ENCODE measurements at places on chromosomes 2 and 18.

- DNase-seq = no peak
These were observed 580 bp upstream of the NDUFV2 start for GRCh38 chr18:9101730-9102507.

GRCh38 chr2:50066873-50067272, 912.6 kb upstream of the FSHR start:
- DNase-seq = no peak

- no peak for DNase-seq
These were observed 998 bp upstream of the SLC66A3 start for GRCh38 chr2:11154016-11154922.

DNA sequence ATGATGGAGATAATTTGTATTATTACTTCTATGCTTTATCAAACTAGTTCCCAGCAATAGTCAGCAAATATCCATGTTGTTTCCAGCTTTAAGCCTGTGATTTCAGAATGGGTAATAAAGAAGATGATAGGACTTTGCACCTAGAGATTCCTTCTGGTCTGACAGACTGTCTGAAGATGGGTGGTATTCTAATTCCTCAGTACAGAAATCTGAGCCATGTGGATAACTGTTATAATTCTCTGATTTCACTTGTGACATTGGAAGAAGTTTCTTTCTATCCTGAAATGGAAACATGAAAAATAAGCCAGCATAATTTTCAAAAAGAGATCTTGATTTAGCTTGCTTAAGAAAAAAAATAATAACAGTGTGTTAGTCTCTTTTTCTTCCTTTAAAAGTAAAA, 130.1 kb downstream of the ZNF804A start:
- no peak for DNase-seq

DNA sequence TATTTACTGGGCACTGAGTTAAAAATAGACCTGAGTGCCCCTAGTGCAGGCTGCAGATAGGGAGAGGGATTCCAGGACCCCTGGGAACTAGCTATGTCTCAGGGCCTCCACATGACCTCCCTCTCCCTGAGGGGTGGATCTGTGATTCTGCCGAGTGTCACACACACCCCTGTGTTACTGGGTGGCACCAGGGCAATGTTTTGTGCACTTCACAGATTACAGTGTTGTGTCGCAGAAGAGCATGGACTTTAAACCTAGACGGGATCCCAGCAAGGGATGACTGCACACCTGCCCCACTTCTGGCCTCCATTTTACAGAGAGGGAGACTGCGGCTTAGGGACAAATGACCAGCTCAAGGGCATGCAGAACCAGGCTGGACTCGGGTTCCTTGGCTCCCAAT, 65.6 kb downstream of the ZFP36L2 start:
- DNase-seq = no peak

GRCh38 chr2:221104361-221104811, 467.7 kb downstream of the EPHA4 start:
- DNase-seq = peak; percentile 64

DNA sequence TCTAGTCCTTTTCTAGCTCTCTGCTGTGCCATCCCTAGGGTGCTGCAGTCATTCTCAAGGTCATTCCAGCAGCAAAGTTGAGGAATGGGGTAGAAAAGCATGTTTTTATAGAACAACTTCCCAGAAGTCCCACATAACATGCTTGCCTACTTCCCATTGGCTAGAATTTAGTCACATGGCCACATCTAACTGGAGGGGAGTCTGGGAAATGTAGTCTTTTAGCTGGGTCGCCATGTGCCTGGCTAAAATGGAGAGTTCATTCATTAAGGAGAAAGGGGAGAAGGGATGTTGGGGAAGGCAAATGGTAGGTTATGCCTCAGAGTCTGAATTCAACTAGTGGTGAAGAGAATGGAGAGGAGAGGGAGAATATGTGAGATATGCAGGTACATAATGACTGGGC, 85.7 kb downstream of the SLC4A3 start:
- no peak for DNase-seq

GRCh38 chr2:158967114-158967730, 1.2 kb upstream of the TANC1 start:
- no peak for DNase-seq
